ENCODE measurements at places on chromosomes 5 and 9.

- DNase-seq: no peak
Measured at GRCh38 chr5:89273289-89273688, 390.3 kb upstream of the MEF2C start.

DNA sequence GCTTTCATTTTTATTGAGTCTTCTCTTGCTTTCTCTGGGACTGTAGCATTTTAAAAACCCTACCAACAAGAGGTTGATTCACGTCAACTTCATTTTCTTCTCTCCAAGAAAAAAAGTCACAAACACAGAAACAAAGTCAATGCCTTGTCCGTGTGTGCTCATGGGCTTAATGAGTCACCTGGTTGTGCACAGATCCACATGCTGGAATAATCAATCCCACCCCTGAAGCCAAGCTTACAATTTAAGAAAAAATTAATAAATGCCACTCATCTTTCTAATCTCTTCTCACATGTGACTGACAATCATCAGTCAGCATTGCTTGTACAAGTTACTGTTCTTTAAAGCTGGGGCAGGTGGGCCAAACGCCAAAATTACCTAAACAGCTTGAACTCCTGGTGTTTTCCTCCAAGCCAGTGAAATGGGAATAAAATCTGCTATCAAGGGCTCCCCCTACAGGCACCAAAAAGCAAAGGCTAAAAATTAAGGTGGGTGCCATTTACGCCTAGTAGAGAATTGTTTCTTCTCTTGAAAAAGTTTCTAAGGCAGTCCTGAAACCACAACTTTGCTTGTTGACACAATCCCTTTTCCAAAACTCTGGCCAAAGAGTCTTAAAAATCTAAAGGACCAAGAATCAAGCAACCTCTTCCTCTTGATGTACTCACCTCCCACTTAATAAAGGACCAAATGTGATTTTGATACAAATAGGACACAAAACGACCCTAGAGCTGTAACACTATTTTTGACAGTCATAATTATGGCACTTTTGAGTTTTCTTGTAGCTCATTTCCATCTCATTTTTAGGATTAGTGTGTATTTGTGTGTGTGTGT lies 21.3 kb downstream of the TRMO start:
- DNase-seq: no peak

GRCh38 chr5:139494256-139494655 lies 11.7 kb upstream of the STING1 start:
- no peak for DNase-seq

DNA sequence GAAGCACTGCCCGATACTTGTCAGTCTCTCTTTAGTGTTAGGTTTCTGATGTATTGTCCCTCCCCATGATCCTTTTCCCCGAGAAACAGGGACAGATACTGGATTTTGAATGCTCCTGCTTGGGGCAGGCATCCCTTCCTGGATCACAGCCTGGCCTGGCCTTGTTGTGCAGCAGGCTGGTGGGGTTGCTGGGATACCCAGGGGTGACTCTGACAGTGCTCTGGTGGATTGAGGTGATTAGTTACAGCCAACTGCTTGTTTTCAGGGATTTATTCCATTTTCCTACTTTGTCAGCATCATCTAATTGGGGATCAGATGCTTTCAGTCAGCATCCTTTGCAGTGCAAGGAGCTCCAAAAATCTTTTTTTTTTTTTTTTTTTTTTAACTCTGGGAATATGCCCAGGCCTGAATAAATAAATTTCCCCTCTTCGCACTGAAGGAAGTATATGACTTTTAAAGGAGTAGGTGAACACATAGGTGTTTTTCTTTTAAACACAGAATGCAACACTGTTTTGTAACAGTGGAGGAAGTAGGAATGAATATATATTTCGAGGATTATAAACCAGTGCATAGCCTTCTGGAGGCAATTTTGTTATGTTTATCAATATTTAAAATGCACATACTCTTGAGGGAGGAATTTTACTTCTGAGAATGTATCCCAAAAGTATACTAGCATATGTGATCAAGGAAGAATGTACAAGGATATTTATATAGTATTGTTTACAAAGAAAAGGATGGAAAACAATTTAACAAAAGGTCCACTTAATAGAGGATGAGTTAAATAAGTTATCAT lies 127.3 kb upstream of the ELL2 start:
- DNase-seq: no peak

DNA sequence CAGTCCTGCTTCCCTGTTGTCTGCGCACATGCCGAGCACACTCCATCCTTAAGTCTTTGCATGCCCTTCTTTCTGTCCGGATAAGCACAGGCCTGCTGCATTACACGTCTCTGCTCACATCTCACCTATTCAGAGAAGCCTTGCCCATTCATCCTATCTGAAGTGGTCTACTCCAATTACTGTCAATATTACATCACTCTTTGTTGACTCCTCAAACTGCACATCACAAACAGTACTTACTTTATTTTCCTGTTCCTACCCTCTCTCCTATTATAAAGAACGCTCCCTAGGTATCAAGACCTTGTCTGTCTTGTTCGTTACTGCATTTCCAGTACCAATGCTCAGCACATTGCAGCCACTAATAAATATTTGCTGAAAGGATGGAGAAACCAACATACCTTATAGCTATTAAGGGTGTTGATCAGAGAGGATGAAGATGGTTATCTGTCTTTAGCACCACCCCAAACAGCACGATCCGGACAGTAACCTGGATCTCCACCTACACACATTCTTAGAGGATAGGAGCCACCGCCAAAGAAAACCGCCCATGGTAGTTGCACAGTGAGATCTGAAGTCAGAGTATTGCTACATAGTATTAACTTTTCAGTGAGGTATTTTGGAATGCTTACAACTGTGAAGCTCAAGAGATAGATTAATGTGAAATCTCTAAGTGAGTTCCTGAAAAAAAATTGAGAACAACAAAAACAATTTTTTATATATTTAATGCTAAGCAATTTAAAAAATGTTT lies 1.6 kb upstream of the PRRC1 start:
- no peak for DNase-seq

DNA sequence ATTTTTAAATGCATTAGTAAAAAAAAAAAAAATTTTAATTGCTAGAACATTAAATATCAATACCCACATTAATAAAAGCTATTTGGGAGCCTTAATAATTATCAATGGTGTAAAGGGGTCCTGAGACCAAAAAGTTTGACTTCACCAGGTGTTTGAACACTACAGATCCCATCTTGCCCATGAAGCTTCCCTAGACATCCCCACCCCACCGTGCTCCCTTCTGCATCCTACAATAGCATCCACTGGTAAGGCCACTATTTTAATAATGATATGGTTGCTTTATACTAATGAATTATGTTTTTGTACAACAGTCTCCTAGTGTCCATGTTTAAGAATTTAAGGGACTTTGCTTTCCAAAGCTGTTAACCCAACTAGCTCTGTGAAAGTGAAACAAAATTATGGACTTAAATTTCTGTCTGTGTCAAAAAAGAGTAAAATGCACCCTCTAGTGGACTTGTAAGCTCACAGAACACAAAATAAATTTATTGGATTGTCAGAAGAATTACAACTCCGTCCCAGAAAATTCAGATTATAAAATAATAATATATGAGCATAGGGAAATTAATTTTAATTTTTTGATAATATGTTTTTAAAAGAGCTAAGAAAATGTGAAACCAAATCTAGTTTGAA lies 76.0 kb downstream of the ARL15 start:
- DNase-seq: no peak

DNA sequence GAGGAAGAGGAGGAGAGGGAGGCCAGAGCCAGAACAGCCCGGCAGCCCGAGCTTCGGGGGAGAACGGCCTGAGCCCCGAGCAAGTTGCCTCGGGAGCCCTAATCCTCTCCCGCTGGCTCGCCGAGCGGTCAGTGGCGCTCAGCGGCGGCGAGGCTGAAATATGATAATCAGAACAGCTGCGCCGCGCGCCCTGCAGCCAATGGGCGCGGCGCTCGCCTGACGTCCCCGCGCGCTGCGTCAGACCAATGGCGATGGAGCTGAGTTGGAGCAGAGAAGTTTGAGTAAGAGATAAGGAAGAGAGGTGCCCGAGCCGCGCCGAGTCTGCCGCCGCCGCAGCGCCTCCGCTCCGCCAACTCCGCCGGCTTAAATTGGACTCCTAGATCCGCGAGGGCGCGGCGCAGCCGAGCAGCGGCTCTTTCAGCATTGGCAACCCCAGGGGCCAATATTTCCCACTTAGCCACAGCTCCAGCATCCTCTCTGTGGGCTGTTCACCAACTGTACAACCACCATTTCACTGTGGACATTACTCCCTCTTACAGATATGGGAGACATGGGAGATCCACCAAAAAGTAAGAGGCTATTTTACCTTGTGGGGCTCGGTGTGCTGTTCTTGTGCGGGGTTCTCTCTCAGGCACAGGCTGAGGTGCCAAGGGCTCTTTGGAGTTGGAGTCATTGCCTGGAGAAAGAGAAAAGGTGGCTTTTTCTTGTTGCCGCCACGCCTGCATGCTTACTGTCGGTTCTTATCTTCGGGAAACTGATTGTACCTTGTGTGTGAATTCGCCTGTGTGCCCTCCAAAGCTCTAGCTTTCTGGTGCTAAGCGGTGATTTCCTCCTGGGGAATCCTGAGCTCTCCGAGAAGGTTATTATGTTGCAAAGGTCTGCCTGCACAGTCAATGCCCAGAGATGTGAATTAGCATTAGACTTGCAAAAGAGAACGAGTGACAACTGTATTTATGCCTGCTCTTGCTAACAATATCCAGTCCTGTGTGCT lies at the start of gene ISL1:
ISL1 (plus strand) TSS at position 318 of the 991 bp plus-strand sequence; CDS start at position 542, 224 bp downstream.
- DNase-seq: no peak

DNA sequence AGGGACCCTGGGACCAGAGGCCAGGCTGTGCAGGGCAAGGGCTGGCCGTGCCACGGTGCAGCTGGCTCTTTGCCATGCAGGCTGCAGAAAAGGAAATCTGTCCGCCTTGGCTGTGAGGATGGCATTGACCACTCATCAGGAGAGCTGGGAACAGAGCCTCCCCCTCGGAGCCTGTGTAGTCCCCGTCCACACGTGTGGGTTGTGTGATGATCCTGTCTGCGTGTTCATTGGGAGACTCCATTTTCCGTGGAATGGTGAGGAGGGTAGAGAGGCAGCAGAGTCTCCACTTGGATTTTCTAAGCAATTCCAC lies 47.7 kb downstream of the EHMT1 start:
- DNase-seq: no peak

DNA sequence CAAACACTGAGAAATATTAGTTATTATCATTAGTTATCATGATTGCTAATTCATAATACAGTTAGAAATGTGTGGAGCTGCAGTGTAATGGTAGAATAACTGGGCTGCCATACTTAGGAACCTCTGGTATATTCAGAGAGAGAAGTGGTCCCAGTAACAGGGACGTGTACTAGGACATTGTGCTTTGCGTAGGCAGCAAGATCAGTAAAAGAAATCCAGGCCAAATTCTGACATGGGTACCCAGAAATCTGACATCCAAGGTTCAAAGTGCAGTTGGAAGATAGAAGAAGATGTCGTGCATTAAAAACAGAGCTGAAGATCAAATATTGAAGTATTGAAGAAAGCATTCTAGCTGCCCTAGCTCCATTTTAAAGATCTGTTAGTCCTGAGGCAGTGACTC lies 1160.7 kb upstream of the DMAC1 start:
- DNase-seq: no peak

GRCh38 chr5:40397091-40397490 lies 282.6 kb upstream of the PTGER4 start:
- no peak for DNase-seq

DNA sequence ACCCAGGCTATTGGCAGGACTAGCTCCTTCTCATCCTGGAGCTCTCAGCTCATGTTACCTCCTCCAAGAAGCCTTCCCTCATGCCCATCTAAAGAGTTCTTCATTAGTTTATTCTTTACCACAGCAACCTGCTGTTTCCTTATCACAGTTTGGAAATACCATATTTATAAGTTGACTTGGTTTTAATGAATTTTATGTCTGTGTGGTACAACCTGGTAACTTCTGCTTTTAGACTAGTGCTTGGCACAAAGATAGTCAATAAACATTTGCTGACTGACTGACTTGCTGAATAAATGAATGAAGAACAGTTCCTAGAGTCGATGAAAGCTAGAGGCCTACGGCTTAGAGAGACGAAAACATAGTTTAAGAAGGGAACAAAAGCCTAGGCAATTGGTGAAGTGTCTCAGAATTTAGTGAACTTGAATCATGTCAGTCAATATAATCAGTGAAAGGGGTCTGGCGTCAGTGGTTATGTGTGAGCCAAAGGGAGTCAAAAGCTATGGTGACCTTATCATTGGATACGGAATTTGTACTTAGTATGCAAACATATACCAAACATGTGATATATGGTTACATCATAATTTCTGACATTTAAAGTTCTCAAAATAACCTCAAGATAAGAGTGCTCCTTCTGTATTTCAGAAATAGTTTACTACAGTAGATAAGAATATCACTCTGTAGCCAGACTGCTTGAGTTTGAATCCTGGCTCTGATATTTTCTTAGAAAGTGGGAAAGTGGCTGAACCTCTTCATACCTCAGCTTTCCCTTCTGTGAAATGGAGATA lies 239.5 kb downstream of the MCTP1 start:
- no peak for DNase-seq

DNA sequence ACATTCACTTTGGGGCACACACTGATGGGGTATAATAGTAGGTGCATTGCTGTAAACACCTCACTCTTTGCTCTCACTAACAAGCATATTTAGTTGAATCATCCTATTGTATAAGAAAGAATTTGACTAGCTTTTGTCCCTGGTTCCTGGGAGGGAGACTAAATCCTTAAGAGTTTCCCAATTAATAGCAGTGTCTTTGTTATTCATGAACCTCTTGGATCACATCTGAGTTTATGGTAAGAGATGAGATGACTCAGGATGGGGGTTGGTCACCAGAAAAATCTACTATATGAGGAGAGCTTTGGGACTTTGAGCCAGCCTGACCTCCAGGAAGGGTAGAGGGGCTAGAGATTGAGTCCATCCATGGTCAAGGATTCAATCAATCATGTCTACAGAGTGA lies 56.8 kb downstream of the PUM3 start:
- no peak for DNase-seq

- no peak for DNase-seq
Measured at GRCh38 chr5:133825631-133826289, 142.7 kb downstream of the C5orf15 start.

- no peak for DNase-seq
Measured at GRCh38 chr5:80059354-80059980, 24.3 kb downstream of the THBS4 start.

- no peak for DNase-seq
Measured at GRCh38 chr9:33374190-33374589, 28.2 kb downstream of the AQP7 start.

GRCh38 chr5:96716007-96716406 lies 53.8 kb downstream of the CAST start:
- no peak for DNase-seq

- DNase-seq: no peak
Measured at GRCh38 chr5:169581580-169582227, 1.9 kb upstream of the SPDL1 start.

- DNase-seq: no peak
Measured at GRCh38 chr9:6106711-6107339, 91.4 kb upstream of the RANBP6 start.

- DNase-seq: no peak
Measured at GRCh38 chr5:62347928-62348327, 41.9 kb downstream of the KIF2A start.

GRCh38 chr5:127757576-127757975 lies 54.4 kb downstream of the CCDC192 start:
- no peak for DNase-seq

GRCh38 chr5:34511063-34511462 lies 145.1 kb upstream of the RAI14 start:
- no peak for DNase-seq

GRCh38 chr5:138929571-138929955 lies 54.4 kb upstream of the LRRTM2 start:
- no peak for DNase-seq
